ENCODE measurements at places on chromosomes 4 and X.

DNA sequence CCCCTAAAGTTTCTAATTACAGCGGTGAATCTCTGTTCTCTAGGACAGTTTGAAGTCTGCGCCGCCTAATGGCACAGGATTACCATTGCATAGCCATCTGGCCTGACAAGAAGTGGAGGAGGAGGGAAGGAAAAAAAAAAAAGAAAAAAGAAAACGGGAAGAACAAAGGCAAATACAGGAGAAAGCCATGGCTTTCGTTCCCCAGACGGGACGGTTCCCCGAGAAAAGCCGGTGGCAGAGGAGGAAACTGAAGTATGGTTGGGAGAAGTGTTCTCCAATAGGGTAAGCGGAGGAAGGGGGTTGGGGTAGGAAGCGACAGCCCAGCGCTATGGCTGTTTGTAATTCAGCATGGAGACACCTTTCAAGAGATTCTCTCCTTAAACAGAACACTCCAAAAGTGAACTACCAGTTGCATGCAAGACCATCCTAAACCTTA, 80.8 kb downstream of the HMGN5 start:
- no peak for DNase-seq

GRCh38 chr4:81424816-81425755, 46.6 kb downstream of the RASGEF1B start:
- DNase-seq: no peak

DNA sequence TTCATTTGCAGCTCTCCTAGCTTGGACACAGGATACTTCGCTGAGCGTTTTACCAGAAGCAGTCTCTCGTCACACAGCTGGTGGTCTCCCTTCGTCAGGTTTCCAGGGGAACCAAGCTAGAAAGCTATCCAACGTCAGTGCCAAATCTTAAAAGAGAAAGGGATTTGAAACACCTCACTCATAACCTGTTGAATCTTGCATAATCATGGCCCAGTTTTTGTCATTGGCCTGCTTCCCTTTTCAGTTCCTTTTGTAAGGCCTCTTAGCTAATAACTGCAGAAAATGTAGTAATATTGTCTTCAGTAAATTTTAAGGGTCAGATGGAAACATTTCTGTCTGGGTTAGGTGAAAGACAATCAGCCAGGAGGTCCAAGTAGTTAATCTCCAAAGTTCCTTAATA, 22.0 kb downstream of the RAB39B start:
- no peak for DNase-seq

DNA sequence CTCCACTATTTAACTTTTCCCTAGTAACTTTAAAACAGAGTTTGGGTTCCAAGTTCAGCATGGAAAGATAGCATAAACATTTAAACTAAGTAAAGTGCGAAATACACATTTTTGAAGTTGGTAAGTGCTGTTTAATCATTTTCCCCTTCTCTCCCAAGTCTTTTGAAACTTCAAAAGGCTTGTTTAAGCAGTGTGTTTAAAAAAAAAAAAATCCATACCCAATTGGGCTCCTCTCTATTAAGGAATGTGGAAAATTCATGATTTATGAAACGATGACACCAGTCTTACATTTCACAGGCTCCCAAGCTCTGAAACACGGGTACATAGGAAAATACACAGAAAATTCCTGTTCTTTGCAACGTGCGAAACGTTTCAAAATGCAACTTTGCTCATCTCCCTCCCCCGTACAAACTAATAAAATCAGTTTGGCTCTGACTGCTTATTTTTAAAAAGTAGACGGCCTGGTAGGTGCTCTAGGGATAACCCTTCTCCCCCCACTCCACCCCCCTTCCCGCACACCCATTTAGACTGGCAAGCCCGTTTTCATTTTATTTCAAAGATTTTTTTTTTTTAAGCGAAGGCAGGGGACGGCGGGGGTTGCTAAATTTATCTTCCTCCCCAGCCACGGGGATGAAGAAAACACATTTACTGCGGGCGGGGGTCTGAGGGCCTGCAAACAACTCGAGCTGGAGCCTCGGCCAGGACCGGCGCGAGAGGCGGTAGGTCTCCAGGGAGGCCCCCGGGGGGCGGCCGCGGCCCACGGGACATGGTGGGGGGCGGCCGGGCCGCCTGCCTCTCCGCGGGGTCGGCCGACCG, 786 bp upstream of the ZFX start:
- no peak for DNase-seq

GRCh38 chr4:159922119-159922518, 819.2 kb downstream of the RAPGEF2 start:
- DNase-seq: no peak

GRCh38 chrX:42930071-42930470, 152.1 kb upstream of the PPP1R2C start:
- DNase-seq: no peak

DNA sequence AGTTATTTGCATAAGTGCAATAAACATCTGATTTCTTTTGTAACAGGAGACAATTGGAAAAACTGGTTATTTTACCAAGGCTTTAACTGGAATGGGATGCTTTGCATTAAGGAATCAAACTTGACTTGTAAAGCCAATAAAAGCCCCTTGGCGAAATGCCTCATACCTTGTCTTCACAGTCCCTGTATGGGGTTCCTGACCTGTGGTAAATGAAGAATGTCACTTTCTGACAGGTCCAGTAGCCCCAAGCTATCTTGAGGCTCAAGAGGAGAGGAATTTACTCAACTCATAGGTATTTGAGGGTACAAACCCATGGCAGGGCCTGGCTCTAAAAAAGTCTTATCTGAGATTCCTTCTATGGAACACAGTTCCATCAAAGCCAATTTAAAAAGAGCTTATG, 78.0 kb downstream of the ACOX3 start:
- no peak for DNase-seq

- no peak for DNase-seq
Observed at GRCh38 chrX:12648995-12649394, 142.2 kb upstream of the PRPS2 start.

- peak; percentile 0 for DNase-seq
Observed at GRCh38 chr4:26028793-26029567, 115.0 kb downstream of the SMIM20 start.

DNA sequence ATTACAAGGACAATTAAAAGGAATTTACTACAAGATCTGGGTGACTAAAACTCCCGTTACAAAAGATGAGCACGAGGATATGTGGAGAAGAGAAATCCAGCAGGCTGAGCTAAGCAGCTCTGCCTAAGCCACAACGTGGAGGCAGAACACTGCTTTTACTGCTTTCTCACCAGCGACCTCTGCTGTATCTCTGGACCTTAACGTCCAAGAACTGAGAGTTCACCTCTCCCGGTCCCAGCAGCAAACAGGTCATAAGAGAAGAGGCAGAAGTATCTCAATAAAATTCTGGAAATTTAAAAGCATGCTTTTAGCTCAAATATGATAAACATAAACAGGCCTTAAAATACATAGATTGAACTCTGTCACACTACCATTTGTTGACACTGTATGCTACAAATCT, 81.0 kb downstream of the ADGRA3 start:
- DNase-seq: no peak

DNA sequence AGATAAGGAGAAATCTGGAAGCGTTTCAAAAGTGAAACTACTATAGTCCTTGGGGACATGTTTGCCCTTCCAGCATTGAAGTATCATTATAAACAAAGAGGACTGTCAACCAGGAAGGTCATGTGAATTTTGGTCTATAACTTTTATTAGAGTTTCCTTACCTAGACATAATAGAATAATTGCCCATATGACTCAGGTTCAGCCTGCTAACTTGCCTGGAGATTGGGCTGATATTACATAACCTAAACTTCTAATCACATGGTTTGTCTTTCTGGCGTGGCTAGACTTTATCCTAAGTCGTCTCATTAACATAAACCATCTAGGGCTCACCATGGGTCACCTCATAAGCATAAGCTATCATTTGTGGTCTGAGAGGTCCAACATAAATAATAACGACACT, 775.9 kb downstream of the CENPC start:
- DNase-seq: no peak

DNA sequence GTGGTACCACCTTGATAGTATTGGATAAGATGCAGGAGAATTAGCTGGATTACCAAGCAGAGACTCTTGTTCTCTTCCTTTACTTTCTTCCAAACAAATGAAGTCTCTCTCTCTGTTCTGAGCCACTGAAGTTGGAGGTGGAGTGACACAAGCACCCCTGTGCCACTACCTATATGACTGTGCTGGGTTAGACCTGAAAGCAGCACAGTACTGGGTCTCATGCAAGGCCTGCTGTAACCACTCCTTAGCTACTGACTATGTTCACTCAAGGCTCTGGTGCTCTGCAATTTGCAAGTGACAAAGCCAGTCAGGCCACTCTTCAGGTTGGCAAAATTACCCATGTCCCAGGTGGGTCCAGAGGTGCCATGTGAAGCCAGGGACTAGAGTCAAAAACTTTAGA, 389.6 kb upstream of the MAOA start:
- no peak for DNase-seq

GRCh38 chr4:83605744-83606172, 69.8 kb downstream of the GPAT3 start:
- no peak for DNase-seq

GRCh38 chrX:3440981-3441380, 94.5 kb upstream of the MXRA5 start:
- DNase-seq: no peak

DNA sequence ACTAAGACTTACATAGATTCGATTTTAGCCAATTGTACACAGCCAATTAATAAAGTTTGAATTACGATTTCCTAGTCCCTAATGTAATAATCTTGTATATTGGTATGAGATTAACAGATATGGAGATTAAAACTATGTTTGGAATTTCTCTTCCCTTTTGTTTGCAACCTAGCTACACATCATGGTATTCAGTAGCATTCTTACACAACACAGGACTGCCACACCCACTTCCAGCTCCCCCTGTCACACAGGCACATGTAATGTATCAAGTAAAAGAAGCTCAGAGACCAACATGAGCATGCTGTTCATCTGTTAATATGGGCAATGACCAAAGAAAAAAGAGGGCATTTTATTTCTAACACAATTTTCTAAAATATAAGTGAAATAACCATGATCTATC, 12.8 kb downstream of the SLC6A14 start:
- no peak for DNase-seq

DNA sequence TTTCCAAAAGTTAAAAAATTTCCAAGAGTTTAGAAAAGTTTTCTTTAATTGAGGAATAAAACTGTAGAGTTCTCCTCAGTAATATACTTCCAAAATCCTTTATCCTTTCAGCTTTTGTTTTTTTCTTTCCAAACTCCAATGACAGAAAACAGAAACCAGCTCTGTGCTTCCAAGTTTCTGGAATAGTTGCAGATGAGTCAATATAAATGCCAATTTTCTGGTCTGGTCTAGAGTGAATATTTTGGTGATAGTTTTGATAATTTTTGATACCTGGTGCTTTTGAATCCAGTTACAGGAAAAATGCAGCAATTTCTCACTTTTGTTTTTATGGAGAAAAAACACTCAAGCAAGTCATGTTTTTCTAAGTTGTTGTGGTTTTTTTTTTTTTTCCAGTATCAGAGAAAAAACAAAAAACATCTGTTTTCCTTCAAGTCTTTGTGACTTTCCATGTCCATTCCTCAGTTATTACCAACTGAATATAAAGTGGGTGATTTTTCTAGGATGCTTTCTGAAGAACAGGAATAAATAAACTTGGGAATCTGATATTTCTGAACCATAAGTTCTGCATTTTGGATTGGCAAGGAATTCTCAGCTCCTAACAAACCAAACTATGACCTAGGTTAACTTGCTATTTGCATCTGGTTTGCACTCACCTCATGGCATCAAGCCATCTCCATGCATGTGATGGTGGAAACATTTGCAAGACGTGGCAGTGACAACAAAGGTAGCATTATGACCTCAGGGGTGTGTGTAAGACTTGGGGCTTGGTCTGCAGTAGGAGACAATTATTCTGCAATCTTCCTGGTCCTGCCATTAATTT, 139.1 kb downstream of the VEGFC start:
- no peak for DNase-seq

- DNase-seq: no peak
Observed at GRCh38 chr4:13872955-13873354, 245.4 kb upstream of the BOD1L1 start.

- no peak for DNase-seq
Observed at GRCh38 chr4:159312236-159312635, 209.4 kb downstream of the RAPGEF2 start.

- no peak for DNase-seq
Observed at GRCh38 chrX:44228621-44229020, 114.9 kb downstream of the EFHC2 start.

DNA sequence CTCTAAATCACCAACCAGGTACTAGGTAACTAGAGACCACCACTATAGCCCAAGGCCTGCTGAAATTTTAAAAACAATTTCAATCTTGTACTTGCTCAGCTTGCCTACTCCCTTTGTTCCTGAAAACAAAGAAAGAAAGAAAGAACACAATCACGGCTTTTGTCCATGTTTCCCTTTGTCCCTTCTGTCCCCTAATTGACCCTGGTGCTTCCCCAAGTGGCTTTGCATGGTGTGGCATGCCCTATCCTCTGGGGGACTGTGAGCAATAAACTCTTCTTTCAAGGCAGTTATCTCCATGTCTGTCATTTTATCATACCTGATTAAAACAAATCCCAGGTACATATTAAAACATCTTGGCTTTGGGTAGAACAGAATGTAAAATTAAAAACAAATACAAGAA, 94.8 kb downstream of the ARSJ start:
- DNase-seq: no peak

DNA sequence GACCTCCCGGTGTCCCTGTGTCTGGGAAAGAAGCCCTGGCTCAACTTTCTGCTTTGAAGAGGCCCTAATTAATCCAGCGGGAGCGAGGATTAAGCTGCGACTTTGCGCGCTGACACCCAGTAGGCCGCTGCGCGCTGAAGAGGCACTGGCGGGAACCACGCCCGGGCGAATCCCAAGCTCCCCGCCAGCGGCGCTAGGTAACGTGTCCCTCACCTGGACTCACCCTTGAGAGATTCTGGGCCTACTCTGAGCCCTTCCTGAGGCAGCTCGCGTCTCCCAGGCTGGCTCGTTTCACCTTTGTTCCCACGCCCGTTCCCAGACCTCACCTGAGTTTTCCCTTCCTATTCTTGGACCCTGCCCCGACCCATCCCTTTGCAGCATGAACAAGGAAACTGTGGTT, 616 bp upstream of the KLHL34 start:
- no peak for DNase-seq

DNA sequence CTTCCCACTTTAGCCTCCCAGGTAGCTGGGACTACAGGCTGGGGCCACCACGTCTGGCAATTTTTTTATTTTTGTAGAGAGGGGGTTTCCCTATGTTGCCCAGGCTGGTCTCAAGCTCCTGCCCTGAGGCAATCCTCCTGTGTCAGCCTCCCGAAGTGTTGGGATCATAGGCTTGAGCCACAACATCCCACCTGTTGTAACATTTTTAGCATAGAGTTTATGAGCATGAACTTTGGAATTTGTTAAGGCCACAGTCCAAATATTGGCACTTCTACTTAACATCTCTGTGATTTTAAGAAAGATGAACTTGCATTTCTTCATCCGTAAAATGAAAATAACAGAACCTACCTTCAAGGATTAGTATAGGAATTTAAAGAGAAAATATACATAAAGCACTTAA, 445.6 kb downstream of the IQCM start:
- no peak for DNase-seq

GRCh38 chr4:169573889-169574288, 38.5 kb downstream of the NEK1 start:
- no peak for DNase-seq

GRCh38 chrX:50586407-50586806, 115.8 kb upstream of the DGKK start:
- no peak for DNase-seq

All from NCI-H2107 (cell line).